Stimulated activated effector memory CD8-positive, alpha-beta T cell treated with anti-CD3 and anti-CD28 coated beads, Interleukin-12 subunit alpha, Interleukin-12 subunit beta, amount 100 ng/mL, for 72 hours (primary cell): ENCODE measurements at places on chromosomes 3 and 15.

GRCh38 chr15:41983621-41984571, 11.5 kb upstream of the EHD4 start:
- no peak for DNase-seq

DNA sequence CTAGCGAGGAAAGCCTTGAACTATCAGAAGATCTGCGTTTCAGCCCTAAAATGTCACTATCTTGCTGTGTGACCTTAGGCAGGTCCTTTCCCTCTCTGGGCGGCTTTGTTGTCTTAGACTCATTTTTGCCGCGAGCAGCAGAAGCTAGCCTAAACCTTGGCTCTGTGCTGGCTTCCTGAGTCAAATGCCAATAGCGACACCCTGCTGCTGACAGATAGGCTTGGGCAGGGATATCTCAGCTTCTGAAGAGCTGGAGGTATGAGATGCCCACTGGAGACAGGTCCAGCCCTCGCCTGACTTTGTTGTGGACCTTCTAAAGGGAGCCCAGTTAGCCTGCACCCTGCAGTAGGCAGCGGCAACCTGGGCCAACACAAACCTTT, 1.3 kb downstream of the ADAMTSL3 start:
- DNase-seq, result no peak

GRCh38 chr15:57554063-57554811, 37.5 kb upstream of the MYZAP start:
- no peak for DNase-seq

GRCh38 chr15:90038632-90039095, 37.5 kb downstream of the ZNF710 start:
- DNase-seq, result no peak

- DNase-seq, result no peak
Measured at GRCh38 chr3:47932421-47932820, 83.8 kb downstream of the MAP4 start.

GRCh38 chr3:127853681-127854080, 31.4 kb upstream of the MGLL start:
- no peak for DNase-seq

- no peak for DNase-seq
Measured at GRCh38 chr15:24067733-24068501, 380.8 kb upstream of the NDN start.

DNA sequence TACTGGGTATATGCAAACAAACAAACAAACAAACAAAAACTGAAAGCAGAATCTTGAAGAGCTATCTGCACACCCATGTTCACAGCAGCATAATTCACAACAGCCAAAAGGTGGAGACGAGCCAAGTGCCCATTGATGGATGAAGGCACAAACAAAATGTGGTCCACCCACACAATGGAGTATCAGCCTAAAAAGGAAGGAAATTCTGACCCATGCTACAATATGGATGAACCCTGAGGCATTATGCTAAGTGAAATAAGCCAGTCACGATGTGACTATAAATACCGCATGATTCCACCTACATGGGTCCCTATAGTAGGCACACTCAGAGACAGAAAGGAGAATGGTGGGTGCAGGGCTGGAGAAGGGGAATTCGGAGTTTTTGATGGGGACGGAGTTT, 24.1 kb downstream of the XPC start:
- DNase-seq, result no peak

DNA sequence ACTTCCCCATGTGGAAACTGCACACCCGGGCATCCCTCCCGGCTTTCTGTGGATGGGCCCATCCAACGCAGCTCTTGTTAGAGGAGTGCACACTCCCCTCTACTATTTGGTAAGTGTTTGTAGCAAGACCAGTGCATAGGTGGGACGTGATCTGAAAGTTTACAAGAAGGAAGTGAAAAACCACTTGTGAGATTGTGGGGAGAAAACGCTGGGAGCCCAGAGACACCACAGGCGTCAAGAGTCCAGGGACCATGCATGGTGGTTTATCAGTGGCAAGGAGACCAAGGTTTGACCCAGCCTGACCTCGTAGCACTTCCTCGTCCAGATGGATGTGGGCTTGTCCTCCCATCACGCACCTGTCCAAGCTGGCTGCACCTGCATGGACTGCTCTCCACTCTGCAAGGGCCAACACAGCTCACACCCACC, 51.6 kb downstream of the ATP10A start:
- DNase-seq, result no peak

DNA sequence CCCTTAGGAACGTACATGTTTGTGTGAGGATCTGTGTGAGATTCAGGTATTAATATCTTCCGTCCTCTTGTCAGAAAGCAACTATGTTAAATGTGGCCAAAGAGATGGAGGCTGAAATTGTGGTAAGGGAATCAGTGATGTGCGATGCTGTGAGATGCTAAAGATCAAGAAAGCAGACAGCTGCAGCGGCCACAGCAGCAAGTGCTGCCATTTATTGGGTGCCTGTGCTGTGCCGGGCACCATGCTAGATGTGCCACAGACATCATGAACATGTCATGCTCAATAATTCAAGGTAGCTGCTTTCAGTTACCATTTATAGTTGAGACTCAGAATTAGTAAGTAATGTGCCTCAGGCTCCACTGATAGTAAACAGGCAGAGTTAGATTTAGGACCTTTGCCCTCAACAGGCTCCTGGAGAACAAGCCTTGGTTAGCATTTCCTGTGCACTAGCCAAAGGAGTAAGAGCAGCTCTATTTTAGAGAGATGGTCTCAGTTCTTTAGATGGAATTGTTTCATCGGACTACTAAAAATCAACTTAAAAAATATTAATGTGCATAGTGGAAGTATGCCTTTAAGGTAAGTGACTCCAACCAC, 24.9 kb downstream of the LARS2 start:
- DNase-seq, result no peak

GRCh38 chr15:67761343-67761742, 64.0 kb upstream of the SKOR1 start:
- DNase-seq, result no peak

DNA sequence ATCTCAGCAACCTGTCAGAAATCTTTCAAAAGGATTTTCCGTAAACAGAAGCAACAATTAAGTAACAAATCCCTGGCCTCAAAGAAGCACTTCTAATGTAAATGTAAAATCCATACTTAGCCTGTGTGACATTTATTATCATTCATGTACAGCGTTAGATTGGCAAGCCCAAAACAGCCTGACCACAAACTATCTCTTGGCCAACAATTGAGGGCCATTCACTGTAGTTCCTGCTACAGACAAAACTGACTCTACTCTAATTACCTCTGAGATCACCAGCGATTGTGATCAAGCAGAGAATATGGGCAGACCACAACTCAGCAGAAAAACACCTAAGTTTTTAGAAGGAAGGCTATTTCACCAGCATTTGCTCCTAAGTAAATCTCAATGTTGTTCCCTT, 9.2 kb downstream of the SHQ1 start:
- DNase-seq, result no peak

- DNase-seq, result no peak
Measured at GRCh38 chr3:31968927-31969418, 12.1 kb downstream of the OSBPL10 start.

GRCh38 chr15:66751579-66751978, 49.5 kb downstream of the SMAD6 start:
- no peak for DNase-seq

GRCh38 chr3:134699141-134699711, 48.4 kb upstream of the KY start:
- DNase-seq, result no peak
